ENCODE measurements at places on chromosomes 12 and 14.
A peak's percentile ranks its signal among the peaks of the same experiment; 100 is the strongest.

- H3K4me3 ChIP-seq, result no peak overlapping the region
- H3K36me3 ChIP-seq, result no peaks in the 10 kb centered on the region
- no peaks in the 10 kb centered on the region for H3K27me3 ChIP-seq
- H3K4me1 ChIP-seq, result no peaks in the 10 kb centered on the region
Measured at GRCh38 chr12:52323416-52324152, 2.4 kb upstream of the KRT83 start.

DNA sequence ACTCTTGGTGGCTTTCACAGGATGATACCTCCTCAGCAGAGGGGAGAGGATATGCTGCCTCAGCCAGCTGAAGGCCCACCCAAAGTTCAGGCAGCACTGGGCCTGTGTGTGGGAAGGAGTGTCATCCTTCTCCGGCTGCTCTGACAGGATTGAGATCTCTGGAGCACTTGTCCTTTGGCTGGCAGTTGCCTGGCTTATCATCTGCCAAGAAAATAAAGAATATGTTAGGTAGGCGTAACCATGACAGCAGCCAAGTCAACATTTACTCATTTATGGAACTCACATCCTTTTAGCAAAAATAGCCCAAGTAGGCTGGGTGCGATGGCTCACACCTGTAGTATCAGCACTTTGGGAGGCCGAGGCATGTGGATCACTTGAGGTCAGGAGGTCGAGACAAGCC lies 68.5 kb downstream of the PPFIBP1 start:
- no peak overlapping the region for H3K4me3 ChIP-seq
- peak overlapping the region; percentile 95 for H3K27ac ChIP-seq
- DNase-seq, result peak; percentile 66

DNA sequence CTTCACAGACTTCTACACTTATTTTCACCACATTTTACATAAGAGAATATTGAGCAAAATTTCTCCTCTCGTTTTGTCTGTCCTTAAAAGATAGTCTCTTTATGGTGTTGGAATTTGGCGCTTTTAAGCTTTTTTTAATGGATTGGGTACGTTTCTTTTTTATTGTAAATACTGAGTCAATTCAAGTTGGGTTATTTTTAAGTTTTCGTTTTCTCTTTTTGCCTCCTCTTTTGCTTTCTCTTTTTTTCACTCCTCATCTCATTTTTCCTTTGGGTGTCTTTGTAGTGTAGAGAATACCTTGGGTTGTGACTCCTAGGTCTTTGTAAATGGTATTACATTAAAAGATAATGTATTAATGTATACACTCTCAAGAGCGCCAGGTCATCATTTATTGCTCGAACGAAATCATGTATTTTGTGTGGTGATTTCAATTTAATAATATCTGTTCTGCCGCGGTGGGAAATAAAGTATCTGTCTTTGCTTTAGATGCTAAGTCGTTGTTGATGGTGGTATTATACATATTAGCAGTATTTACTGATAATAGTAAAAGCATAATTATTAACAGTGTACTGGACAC lies 845 bp downstream of the TMX1 start:
- peaks cover 21% of the 10 kb centered on the region for H3K36me3 ChIP-seq
- peak overlapping the region; percentile 94 for H3K4me3 ChIP-seq
- DNase-seq, result no peak
- peaks cover 8% of the 10 kb centered on the region for H3K4me1 ChIP-seq

- no peak within 1 kb of the TSS for H3K4me3 ChIP-seq
- H3K27ac ChIP-seq, result no peak within 1 kb of the TSS
- no peak for DNase-seq
- no peaks in the 10 kb centered on the region for H3K27me3 ChIP-seq
- 0 out of 2 replicates have a peak, but pooled peaks cover 2% of the 10 kb centered on the region for H3K36me3 ChIP-seq
Measured at GRCh38 chr12:57250956-57251355, at the start of gene STAC3. Gene STAC3, minus strand, starts transcription at chr12:57251187. Its CDS starts 1,551 bp downstream, at chr12:57249636.

- H3K27me3 ChIP-seq, result peaks cover 5% of the 10 kb centered on the region
- no peaks in the 10 kb centered on the region for H3K36me3 ChIP-seq
- no peak overlapping the region for H3K27ac ChIP-seq
- DNase-seq, result no peak
- peaks cover 9% of the 10 kb centered on the region for H3K4me1 ChIP-seq
Measured at GRCh38 chr14:24368212-24368561, 203 bp downstream of the NFATC4 start.

- no peak overlapping the region for H3K27ac ChIP-seq
- no peak overlapping the region for H3K4me3 ChIP-seq
- no peak for DNase-seq
- no peaks in the 10 kb centered on the region for H3K27me3 ChIP-seq
- no peaks in the 10 kb centered on the region for H3K4me1 ChIP-seq
- H3K36me3 ChIP-seq, result no peaks in the 10 kb centered on the region
Measured at GRCh38 chr14:60204843-60205774, 39.9 kb upstream of the DHRS7 start.

DNA sequence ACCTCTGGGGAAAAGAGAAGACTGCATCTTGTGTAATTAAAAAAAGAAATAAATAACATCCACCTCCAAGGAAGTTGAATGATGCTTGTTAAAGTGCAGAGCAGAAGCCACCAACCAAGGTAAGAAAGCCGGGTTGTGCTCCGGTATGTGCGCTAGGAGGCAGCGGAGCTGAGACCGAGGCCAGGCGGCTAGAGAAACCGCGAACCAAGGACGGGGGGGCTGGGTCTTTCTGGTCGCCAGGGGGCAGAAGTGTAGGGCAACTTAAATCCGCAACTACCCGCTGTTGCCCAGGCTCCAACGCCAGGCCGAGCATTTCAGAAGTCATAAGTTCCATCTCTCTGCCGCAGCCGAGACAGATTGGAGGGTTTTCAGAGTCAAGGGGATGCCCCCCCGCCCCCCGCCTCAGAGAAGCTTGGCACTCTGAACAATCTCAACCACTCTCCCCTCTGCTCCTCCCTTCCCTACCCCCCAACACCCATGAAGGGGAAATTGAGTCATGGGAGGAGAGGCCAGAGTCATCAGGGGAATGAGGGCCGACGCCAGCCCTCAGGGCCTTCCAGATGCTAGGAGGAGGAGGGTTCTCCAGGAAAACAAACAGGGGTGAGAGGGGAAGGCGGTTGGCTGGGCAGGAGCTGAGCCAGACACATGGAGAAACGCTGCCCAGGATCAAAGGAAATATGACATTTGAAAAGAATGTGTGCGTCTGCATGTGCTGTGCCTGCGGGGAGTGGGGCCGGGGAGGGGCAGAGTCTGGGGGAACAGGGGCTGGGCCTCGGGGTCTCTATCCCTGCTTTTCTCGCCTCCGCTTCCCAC lies 2.2 kb upstream of the NFATC4 start:
- no peaks in the 10 kb centered on the region for H3K36me3 ChIP-seq
- peak overlapping the region; percentile 6 for H3K27ac ChIP-seq
- DNase-seq, result no peak
- no peak overlapping the region for H3K4me3 ChIP-seq

- H3K4me3 ChIP-seq, result peak overlapping the region; percentile 16
- H3K27ac ChIP-seq, result peak overlapping the region; percentile 97
- DNase-seq, result peak; percentile 96
- H3K27me3 ChIP-seq, result no peaks in the 10 kb centered on the region
Measured at GRCh38 chr14:104681689-104682074, 7.7 kb upstream of the INF2 start.

- no peak overlapping the region for H3K4me3 ChIP-seq
- H3K27me3 ChIP-seq, result no peaks in the 10 kb centered on the region
- H3K36me3 ChIP-seq, result peaks cover 72% of the 10 kb centered on the region
- H3K4me1 ChIP-seq, result no peaks in the 10 kb centered on the region
Measured at GRCh38 chr14:58367296-58367695, 28.4 kb upstream of the TOMM20L start.

GRCh38 chr12:80681287-80681686 lies 26.1 kb upstream of the MYF6 start:
- no peaks in the 10 kb centered on the region for H3K36me3 ChIP-seq
- no peak overlapping the region for H3K27ac ChIP-seq
- H3K4me1 ChIP-seq, result no peaks in the 10 kb centered on the region
- no peaks in the 10 kb centered on the region for H3K27me3 ChIP-seq
- DNase-seq, result no peak
- H3K4me3 ChIP-seq, result no peak overlapping the region

GRCh38 chr12:111405859-111406473 lies at the start of gene SH2B3:
Gene SH2B3, plus strand, starts transcription at chr12:111405923. Its CDS starts 12,223 bp downstream, at chr12:111418146.
- peak within 1 kb of the TSS; percentile 76 for H3K4me3 ChIP-seq
- H3K27me3 ChIP-seq, result no peaks in the 10 kb centered on the region
- DNase-seq, result no peak
- H3K36me3 ChIP-seq, result no peaks in the 10 kb centered on the region
- peak within 1 kb of the TSS; percentile 79 for H3K27ac ChIP-seq

DNA sequence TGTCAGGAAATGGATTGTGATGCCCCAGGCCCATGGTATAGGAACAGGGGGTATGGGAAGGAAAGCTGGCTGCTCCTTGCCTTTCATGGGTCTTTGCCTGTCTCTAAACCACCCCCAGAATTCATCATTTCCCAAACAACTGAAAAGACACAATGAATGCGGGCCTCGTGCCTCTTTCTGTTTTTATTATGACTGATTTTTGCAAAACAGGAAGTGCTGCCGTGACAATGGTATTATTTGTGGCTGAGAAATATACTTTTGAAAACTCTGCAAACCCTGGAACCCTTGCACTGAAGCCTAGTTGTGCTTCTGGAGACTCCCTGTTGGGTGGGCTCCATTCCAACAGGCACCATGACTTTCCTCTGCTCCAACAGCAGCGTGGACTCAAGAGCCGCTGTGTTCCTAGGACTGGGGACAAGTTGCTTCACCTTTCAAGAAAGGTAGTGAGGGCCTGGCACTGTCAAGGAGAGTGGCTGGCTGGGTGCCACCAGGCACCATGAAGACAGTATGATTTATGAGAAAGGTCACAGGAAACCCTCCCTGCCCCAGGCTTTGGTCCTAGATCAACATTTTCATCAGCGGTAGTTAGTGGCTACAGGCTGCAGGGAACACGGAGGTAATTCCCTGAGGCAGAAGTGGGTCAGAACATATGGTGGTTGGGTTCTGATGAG lies 4.8 kb upstream of the DGLUCY start:
- H3K27ac ChIP-seq, result no peak overlapping the region
- no peak overlapping the region for H3K4me3 ChIP-seq
- peaks cover 4% of the 10 kb centered on the region for H3K4me1 ChIP-seq
- H3K36me3 ChIP-seq, result no peaks in the 10 kb centered on the region
- no peaks in the 10 kb centered on the region for H3K27me3 ChIP-seq
- DNase-seq, result no peak

DNA sequence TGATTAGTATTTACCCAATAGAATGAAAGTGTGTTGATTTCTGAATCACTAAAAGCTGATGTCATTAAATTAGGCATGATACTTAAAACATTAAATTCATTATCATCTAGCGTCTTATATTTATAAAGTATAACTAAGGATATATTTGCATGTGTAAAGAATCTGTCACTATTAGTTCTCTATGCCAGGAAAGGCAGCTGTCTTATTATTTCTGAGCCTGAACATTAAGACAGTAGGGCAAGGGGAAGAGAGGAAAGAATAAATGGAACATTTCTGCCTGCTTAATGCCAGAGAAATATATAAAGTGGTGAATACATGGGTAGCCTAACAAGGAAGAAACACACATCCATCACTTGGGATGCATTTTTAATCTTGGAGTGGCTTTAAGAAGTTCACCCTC lies 965.1 kb upstream of the TMEM132C start:
- H3K27me3 ChIP-seq, result no peaks in the 10 kb centered on the region
- no peak overlapping the region for H3K27ac ChIP-seq
- no peaks in the 10 kb centered on the region for H3K4me1 ChIP-seq
- DNase-seq, result no peak
- no peak overlapping the region for H3K4me3 ChIP-seq

GRCh38 chr12:93786656-93787397 lies 109.7 kb downstream of the CRADD start:
- H3K27me3 ChIP-seq, result no peaks in the 10 kb centered on the region
- DNase-seq, result no peak
- H3K4me1 ChIP-seq, result peaks cover 64% of the 10 kb centered on the region
